ENCODE measurements at places on chromosomes 2 and 18.

GRCh38 chr2:225011585-225011984, 30.7 kb downstream of the DOCK10 start:
- no peak for DNase-seq

DNA sequence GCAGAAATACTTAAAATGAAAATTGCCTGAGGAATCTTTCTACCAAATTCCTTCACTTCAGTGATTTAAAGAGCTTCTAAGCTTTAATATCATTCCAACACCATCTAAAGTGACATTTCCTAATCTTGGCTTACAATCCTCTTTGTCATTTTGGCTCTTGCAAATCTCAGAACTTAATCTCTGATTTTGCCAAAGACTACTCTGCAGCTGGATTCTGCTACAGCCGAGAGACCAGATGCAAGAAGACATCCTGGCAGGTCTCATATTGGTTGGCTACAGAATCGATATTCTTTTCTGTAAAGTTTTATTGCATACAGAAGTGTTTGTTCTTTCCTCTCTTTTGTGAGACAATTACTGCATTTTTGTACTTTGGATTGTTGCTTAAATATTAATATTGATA, 716.5 kb upstream of the LRATD1 start:
- no peak for DNase-seq

GRCh38 chr2:233845301-233846060, 8.9 kb downstream of the HJURP start:
- DNase-seq = no peak

DNA sequence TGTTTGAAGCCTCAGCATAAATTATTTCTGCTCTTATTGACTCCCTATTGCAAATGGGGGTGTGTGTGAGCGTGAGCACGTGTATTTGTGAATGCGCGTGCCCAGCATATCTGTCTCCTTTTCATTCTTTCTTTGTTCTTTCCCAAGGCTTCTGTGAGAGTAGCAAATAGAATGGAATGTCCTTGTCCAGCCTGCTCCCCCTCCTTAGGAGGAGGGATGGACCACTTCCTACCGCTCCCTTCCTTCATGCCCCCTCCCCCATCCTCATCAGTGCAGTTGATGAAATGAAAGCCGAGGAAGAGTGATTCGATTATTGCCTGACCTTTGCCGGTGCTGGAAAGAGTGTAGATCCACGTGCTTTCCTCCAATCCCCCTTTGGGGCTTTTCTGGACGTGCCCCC, 102.0 kb downstream of the CPO start:
- DNase-seq = no peak

- peak; percentile 65 for DNase-seq
Measured at GRCh38 chr2:38665854-38666555, at the start of gene GALM. TSS of gene GALM (plus strand) at chr2:38666114. CDS start at chr2:38666162, 48 bp downstream.

DNA sequence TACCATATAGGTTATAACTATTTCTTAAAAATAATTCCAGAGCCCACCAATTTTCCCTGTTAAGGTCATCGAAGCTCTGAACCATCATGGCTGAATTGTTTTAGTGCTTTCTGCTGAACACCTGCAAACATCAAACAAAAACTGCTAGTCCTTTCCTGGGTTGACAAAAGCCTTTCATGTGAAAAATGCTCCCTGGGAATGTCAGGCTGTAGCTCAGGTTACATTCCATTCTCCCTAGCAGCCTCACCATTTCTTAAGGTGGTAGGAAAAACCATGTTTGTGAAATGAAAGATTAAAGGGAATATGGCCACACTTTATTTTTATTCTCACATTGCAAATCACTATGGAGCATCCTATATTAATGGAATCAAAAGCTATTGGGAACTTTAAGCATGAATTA, 5.7 kb downstream of the TCF4 start:
- DNase-seq = no peak

DNA sequence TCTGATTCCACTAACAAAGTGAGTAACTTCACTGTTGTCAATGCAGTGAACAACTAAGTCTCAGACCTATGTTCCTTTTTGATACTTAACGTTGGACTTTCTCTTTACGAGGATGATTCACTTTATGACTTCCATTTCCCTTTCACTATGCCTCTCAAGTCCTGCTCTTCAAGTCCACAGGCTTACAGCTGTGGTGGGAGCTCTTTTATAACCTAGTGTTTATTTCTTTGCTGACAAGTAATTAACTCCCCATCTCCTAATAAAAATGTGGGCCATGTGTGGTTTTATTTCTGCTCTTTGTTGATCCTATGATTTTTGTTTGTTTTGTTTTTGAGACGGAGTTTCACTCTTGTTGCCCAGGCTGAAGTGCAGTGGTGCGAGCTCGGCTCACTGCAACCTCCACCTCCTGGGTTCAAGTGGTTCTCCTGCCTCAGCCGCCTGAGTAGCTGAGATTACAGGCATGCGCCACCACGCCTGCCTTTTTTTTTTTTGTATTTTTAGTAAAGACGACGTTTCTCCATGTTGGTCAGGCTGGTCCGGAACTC, 142.1 kb downstream of the USP34 start:
- DNase-seq = no peak

- no peak for DNase-seq
Measured at GRCh38 chr2:196112418-196113034, 43.9 kb upstream of the DNAH7 start.

GRCh38 chr2:10659898-10660568, 29.7 kb downstream of the NOL10 start:
- DNase-seq = no peak

- DNase-seq = no peak
Measured at GRCh38 chr2:143480086-143480485, 350.9 kb downstream of the ARHGAP15 start.

DNA sequence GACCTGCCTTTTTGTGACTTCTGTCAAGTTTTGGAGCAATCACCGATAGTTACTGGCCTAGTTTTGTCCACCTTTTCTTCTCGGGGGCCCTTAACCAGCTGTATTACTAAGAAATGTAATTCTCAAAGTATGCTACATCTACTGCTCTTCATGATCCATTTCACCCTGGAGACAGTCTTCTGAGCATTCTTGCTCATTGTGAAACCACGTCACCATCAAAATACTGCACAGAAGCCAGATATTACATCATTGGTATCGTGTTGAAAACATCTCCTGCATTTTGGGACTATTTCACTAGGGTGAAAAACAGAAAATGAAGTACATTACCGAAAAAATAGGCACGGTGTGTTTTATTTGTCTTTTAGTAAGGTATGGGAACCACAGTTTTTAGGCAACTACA, 11.7 kb downstream of the LYPD6B start:
- DNase-seq = no peak

GRCh38 chr2:240760576-240761246, 59.3 kb downstream of the KIF1A start:
- DNase-seq = no peak

DNA sequence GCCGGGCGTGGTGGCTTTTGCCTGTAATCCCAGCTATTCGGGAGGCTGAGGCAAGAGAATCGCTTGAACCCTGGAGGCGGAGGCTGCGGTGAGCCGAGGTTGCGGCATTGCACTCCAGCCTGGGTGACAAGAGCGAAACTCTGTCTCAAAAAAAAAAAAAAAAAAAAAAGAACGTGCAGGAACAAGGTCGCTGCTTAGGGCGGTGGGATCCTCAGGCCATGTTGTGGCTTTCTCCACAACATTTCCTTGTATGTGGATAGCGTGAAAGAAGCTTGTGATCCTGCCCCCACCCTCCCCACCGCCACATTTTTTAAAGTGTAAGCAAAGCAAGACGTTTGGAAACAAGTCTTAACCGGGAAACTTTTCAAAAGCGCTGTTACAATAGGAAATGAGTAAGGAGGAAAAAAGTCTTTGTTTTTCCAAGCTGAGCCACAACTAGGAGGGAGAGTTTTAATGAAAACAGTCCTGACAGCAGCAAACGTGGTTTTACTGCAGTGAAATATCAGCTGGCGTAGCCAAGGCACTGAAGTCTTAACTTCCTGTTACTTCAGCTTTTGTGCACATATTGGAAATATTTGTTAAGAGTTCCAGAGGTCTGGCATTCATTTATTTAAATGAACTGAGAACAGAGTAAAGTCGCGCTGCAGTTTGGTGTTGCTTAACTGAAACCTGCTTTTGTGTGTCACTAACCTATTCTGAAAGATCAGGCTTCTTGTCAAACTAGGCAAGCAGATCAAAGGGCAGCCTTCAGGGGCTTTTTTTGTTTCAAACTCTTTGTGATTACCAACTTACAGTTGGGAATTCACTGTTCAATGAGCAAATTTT, 3.8 kb downstream of the TGIF1 start:
- DNase-seq = peak; percentile 29

- DNase-seq = no peak
Measured at GRCh38 chr18:50190926-50191325, 4.0 kb downstream of the MYO5B start.

GRCh38 chr18:26653943-26654615, 105.7 kb upstream of the KCTD1 start:
- DNase-seq = no peak

GRCh38 chr18:42113529-42114191, 158.6 kb downstream of the PIK3C3 start:
- DNase-seq = no peak

- DNase-seq = no peak
Measured at GRCh38 chr2:26590508-26590907, 50.7 kb downstream of the CIB4 start.

DNA sequence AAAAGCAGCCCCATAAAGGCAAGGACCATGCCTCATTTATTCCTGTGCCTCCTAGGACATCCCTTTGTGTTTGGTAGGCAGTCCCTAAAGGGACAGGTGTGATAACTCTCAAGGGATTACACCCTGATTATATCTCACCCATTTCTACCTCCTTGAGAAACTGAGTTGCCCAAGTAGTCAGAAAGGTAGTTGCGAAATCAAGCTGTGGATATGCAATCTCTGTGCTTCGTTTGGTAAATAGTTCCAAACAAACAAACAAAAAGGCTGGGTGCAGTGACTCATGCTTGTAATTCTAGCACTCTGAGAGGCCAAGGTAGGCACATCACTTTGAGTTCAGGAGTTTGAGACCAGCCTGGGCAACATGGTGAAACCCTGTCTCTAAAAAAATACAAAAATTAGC, 100.2 kb upstream of the ARL5A start:
- DNase-seq = no peak

DNA sequence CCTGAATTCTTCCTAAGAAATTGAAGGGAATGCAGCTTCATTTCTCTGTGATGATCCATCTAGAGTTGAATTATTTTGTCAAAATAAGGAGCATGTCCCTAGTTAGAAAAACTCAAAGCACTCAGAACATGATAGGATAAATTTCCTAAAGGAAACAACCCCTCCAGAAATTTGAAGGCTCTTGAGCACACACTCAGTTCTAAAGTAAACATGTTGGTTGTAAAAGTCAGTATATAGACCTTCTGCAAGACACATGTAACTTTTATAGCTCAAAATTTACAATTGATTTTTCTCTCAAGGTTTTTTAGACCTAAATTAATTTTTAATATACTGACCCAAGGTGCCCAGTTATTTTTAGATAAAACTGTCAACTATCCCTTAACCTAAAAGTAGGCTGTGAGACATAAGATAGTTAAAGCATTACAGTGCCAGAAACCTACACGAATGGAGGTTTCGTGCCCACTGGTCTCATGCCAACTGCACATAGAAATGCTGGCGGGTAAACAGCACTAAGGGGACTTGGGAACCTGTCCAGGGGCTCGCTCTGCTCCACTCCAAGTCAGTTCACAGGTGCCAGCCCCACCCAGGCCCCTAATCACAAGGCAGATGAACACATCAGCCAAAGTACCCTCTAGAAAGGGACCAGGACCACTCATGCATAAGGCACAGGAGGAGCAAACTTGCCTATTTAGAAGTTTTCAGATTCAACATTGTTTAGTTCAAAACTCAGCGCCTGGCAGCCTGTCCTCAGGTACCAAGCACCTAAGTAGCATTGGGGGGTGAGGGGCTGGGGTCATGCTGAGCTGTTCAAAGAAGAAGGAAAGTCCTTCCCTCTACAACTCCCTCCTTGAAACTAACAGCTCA, 106.5 kb downstream of the SMC6 start:
- no peak for DNase-seq

DNA sequence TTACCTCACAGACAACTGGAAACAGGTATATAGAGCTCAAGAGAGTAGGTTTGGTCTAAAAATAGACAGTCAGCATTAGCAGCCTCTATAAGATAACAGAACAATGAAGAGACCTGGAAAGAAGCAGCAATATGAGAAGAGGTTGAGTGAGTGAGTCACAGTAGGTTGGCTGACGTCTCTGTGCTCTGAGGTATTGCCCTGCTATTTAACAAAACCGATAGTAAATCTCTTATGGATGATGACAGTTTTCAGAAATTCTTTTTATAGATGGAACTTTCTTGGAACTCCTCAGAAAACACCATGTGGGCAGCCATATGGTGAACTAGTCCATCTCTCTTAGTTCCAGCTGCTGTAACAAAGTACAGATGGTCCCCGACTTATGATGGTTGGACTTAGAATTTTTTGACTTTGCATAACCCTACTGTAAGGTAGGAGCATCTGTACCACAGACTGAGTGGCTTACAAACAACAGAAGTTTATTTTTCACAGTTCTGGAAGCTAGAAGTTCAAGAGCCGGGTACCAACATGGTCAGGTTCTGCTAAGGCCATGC, 123.5 kb downstream of the MBD2 start:
- no peak for DNase-seq

DNA sequence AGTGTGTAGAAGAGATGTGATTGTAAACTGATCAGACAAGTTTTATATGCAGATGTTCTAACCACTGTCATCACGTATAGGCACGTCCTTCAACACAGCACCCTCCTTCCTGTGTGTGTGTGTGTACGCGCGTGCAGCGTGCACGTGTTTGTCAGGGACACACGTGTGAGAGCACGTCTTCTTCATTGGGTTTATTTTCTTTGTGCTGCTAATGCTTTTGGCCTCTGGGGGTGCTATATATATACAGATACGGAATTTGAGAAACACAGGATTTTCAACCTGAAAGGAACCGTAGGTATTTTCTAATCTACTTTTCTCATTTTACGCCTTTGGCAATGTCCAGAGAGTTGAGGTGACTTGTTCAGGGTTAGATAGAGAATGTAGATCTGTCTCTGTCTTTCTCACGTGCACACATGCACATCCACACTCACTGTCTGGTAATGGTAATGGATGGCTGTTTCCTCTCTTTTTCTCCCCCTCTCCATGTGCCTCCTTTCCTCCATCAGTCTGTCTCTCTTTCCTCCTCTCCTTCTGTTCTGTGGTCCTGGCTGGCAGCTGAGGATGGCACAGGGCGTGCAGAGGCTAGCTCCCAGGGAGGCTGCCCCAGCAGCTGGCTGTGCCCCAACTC, 13.4 kb upstream of the CELF4 start:
- DNase-seq = no peak

DNA sequence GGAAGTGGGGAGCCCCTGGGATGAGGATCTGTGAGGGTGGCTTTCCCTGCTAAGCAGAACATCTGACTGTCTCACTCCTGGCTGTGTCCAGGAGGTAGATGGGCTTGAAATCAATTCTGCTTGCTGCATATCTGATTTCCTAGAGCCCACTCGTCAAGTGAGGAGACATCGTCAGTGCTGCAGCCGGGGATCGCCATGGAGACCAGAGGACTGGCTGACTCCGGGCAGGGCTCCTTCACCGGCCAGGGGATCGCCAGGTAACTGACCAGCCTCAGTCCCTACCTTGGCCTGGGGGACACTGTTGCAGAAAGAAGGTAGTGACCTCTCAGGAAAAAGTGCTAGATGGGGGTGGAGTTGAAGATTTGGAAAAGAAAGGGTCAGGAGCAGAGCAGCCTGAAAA, 31.3 kb downstream of the CNGA3 start:
- no peak for DNase-seq

GRCh38 chr2:23596316-23596885, 211.4 kb downstream of the KLHL29 start:
- DNase-seq = no peak
